ENCODE measurements at places on chromosomes 3 and 15.
A peak's percentile ranks its signal among the peaks of the same experiment; 100 is the strongest.

DNA sequence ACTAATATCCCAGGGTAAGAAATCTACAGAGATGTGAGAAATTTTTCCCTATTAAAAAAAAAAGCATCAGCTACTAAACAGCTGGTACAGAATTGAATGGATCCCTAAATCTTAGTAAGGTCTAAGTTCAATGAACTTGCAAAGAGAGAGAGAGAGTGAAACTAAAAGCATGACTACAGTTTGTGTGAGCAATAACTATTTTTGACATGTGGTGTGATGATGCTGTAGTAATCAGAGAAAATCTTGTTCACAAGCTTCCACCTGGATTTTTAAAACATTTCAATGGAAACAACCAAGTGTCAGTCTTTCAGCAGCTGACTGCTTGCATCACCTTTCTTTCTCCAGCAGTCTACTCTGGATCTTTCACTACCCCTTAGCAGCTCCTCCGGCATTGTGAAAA, 45.2 kb upstream of the ABI3BP start:
- no peak for DNase-seq

- no peak for DNase-seq
Measured at GRCh38 chr15:25877681-25878080, 14.6 kb upstream of the ATP10A start.

- DNase-seq = no peak
Measured at GRCh38 chr15:87632364-87632763, 624.2 kb downstream of the NTRK3 start.

DNA sequence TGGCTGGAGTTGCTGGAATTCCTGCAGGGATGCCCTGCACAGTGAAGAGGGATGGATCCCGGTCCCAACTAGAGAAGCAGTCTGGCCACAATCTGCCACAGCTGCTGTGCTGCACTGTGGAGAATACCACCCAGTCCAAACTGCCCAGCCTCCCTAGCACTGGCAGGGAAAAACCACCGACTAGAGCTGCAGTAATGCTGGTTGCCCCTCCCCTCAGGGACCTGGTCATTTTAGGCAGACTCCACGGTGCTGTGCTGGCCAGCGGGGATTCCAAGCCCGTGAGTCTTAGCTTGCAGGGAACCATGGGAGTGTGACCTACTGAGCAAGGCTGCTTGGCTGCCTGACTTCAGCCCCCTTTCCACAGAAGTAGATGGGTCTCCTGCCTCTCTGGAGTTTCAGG, 478.0 kb upstream of the ATP11B start:
- DNase-seq = no peak

- no peak for DNase-seq
Measured at GRCh38 chr3:161454615-161455014, 42.0 kb upstream of the OTOL1 start.

- no peak for DNase-seq
Measured at GRCh38 chr3:113574213-113574612, 41.9 kb downstream of the SIDT1 start.

DNA sequence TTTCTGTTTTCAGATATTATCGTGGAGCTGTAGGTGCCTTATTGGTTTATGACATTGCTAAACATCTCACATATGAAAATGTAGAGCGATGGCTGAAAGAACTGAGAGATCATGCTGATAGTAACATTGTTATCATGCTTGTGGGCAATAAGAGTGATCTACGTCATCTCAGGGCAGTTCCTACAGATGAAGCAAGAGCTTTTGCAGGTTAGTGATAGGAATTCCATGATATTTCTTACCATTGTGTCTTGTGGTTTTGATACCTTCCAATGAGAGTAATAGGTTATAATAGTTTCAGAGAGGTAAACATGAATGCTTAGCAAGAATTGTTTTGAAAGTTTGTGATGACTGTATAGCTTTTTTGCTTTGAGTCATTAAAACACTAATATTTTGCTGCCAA, 8.5 kb downstream of the RAB11A start:
- no peak for DNase-seq

DNA sequence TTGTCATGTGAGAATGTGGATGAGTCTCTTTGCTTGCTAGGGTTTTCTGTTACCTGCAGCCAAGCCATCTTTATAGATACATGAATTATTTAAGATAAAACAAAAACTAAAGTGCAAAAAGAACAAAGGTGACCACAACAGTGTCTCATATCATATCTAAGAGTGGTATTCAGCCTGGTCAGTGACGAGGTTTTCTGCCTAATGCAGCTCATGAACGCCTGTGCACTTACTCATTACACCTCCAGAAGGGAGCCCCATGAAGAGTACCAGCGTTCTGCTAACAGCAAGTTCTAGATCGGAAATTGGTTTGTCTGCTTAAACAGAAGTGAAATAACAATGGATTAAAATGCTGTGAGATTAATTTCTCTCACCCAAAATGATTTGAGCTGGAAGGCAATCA, 19.2 kb downstream of the PXYLP1 start:
- DNase-seq = no peak

DNA sequence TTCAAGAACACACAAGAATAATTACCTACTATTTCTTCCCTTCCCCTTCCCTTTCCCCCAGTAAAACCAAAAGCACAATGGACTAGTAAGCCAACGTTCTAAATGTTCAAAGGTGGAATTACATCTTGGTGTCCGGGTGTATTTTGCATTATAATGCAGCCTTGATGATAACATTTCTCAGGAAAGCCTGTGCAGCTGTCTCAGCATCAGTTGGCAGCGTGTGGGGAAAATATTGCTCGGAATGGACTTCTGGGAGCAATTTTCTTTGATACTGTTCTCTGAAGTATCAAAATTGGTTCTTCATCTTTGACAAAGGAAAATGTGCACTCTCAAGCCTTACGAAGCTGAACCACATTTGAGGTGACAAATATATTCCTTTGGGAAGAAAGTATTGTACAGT, 198.9 kb downstream of the AGBL1 start:
- no peak for DNase-seq

GRCh38 chr3:61315871-61316270, 64.6 kb upstream of the FHIT start:
- DNase-seq = no peak

DNA sequence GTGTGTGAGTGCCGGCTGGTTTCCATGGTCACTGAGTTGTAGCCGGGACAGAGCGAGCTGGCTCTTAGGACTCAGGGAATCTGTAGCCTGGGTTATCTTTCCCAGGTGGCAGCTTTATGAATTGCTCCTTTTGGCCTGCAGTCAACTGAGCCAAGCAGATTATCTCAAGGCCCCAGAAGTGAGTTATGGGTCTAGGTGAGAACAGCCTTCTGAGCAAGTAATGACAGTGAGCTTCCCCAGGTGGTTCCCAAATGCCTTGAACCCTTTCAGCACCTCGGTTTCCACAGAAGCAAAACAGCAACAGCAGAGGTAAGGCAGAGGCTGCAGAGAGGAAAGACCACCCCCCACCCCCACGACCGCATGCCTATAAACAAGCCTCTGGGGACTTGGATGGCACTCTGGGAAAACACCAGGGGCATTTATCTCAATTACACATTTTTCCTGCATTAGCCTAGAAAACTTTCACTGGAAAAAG, 56.7 kb upstream of the DGKG start:
- DNase-seq = no peak

DNA sequence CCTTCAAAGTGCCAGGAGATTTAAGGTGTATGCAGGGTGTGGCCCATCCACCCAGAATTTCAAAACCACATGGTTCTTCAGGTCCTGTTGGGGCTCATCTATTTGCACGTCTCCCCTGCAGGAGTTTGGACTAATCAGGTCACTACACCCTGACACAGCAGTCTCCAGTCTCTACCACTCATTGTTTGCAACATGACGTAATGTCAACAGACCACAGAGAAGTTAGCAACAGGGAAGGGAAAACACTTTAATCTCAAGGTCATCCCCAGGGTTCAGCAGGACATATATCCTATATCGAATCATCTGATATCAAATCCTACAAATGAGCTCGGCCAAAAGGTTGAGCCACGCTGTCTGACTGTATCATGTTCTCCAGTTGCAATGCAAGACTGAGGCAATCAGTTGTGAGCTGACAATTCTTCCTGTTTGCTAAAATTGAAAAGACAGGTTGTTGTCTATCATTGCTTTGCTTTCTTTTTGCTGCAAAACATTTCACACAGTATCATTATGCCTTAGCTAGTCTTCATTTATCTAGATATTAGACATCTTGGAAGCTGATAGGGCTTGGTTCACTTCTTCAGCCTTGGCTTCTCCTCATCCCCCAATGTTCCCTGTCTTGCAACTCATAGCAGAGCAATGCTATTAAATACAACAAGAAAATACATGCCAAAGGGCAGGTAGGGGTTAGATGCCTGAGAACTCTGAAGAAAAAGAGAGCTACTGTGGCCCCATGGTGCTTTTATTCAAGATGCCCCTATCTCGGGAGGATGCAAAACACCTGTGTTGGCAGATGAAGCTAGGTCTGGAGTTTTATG, 13.4 kb upstream of the LEKR1 start:
- DNase-seq = no peak

GRCh38 chr3:149388531-149389417, 11.3 kb upstream of the TM4SF1 start:
- no peak for DNase-seq

DNA sequence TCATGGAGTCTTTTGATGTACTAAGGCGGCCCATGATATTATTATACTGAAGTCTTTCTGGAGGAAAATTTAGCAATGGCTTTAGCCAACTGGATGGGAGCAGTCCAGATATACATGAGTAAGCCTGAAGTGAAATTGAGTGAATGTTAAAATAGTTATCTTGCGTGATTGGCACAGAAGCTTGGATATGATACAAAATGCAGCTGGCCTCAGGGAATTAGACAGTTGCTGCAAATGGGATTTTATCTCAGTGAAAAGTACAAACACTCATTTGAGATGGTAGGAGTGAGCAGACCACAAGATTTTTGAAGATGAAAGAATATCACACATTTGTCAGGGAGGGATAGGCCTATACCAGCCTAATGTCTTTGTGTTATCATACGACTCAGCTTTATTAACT, 8.9 kb downstream of the LMOD3 start:
- no peak for DNase-seq

DNA sequence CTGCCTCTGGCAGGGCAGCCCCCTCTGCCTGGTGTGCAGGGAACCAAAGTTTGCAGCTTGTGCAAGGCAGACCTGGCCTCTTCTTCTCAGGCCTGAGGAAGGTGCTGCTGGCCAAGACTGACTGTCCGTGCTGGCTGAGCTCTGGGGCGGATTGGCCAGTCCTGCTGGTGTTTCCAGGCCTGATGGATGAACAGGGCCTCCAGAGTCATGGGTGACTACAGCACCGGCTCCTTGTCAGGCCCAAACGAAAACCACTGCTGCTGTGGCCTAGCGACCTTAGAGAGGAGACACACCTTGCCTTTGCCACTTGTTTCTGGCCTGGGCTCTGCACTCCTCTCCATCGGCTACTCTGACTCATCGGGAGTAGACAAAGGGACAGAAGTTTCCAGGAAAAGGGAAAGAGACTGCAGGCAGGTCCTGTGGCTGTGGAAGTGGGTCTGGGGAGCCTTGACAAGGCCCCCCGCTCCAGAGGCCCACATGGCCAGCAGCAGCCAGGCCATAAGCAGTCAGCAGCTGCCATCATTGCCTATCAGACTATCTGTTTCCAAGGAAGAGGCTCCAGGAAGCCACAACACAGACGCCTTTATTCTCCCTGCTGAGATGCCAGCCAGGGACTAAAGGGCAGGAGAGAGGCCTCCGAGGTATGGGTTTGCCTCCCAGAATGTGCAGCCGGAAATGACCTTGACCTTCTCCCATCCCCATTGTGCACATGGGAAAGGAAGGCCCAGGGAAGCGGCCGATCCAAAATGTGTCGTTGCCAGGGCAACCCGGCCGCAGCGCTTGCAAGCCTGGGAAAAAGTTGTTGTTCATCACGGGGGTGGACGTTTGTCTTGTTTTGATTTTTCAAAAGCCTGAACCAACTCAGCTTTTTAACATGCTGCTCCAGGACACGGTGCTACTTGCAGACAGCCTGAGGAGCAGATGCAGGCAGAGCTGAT, 160.5 kb downstream of the CHSY1 start:
- no peak for DNase-seq

DNA sequence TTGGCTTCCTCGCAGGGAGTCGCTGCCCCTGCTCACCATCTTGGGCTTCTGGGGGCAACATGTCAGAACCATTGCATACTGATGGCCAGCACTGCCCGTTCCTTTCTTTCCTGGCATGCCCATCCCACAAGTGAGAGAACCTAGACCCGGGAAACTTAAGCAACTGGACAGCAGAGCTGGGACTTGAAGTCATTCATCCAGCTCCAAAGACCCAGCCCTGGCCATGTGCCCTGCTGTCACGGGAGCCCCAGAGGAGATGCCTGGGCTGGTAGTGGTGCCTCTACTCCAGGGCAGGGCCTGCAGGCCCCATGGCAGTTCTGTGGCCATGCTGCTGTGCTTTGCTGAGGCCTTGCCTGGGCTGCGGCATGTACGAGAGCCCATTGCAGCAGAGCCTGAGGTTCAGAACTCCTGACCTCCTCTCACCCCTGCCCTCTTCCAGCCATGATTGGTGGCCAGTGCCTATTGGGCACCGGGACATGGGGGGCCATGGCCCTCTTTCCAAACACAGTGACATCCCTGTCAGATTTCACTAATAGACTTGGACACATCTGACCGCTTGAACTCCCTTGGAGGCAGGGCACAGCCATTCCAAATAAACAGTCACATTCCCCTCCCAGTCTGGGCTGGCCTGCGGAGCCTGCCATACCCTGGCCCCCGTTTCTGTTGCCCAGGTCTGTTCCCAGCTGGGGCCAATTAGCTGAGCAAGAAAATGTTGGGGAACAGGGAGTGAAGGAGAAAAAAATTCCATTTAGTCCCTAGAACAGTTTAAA, 115.9 kb downstream of the EEFSEC start:
- peak; percentile 74 for DNase-seq

DNA sequence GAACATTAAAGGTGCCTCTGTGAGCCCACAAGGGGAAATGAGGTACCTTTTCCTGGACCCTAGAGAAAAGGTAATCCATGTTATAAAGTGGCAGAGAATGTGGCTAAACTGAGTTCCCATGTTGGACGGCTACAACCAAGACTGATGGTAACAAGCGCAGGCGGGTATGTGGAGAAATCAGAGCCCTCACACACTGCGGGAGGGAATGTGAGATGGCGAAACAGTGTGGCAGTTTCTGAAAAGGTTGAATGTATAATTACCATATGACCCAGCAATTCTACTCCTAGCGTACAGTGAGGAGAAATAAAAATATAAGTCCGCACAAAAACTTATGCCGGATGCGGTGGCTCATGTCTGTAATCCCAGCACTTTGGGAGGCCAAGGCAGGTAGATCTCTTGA, 24.1 kb upstream of the SHISA5 start:
- no peak for DNase-seq
